ENCODE measurements at places on chromosomes 4 and X.

DNA sequence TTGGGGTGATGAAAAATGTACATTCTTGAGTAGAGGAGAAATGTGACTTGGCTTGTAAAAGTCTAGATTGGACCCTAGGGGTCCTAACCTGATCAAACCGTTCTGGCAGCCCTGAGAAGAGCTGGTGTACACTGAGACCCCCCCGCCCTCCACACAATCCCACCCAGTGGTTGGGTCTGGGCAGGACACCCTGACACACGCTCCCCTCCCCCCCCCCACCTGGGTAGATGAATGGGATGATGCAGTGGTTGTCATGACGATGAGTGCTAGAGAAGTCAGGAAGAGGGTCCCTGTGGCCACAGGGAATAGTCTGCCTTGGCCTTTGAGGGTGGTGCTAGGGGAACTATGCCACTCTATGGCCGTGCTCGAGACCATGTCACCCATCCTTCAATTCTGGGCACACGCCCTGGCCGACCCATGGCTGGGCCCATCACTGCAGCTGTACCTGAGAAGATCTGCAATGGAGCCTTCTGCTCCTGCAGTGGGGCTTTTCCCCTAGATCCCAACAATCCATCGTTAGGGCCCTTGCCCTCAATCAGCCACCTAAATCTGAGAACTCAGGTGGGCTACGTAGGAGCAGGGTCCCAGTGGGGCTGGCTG lies 4.4 kb downstream of the CDK16 start:
- H3K4me3 ChIP-seq = no peak overlapping the region
- H3K27ac ChIP-seq = no peak overlapping the region
- DNase-seq = no peak

DNA sequence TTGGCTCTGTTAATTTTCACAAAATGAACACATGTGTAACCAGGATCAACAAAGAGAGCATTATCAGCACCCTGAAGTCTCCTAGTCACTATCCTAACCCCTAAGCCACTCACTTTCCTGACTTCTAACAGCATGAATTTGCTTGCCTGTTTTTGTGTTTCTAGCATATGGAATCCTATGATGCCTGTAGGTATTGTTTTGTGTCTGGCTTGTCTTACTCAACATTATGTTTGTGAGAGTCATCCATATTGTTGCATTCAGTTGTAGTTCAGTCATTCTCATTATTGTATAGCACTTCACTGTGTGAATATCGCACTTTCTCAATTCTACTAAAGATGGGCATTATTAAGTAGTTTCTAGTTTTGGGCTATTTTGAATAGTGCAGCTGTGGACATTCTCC lies 15.6 kb downstream of the EDNRA start:
- DNase-seq = no peak
- no peaks in the 10 kb centered on the region for H3K27me3 ChIP-seq
- H3K27ac ChIP-seq = no peak overlapping the region
- H3K36me3 ChIP-seq = no peaks in the 10 kb centered on the region
- H3K4me3 ChIP-seq = no peak overlapping the region
- H3K4me1 ChIP-seq = no peaks in the 10 kb centered on the region

DNA sequence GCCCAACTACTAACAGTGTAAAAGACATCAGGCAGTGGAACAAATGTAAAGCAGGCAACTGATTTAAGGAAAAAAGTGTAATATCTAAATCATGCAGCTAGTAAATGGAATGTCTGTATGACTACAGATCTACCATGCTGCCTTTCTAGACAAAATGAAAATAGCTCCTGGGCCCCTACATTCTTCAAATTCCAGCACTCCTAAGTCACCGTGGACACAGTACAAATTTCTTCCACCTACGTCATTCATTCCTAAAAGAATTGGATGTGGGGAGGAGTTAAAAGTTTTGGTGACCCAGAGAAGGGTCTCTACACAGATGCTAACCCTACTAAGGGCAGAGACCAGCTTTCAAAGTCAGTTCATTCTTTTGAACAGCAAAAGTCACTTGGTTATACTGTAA lies 137.2 kb upstream of the ARHGEF9 start:
- H3K4me1 ChIP-seq = no peaks in the 10 kb centered on the region
- H3K27ac ChIP-seq = no peak overlapping the region
- DNase-seq = no peak
- no peaks in the 10 kb centered on the region for H3K36me3 ChIP-seq
- no peak overlapping the region for H3K4me3 ChIP-seq

- H3K4me1 ChIP-seq = no peaks in the 10 kb centered on the region
- no peak for DNase-seq
- no peak overlapping the region for H3K27ac ChIP-seq
- H3K4me3 ChIP-seq = no peak overlapping the region
Observed at GRCh38 chr4:106762666-106763443, 273.3 kb downstream of the DKK2 start.

DNA sequence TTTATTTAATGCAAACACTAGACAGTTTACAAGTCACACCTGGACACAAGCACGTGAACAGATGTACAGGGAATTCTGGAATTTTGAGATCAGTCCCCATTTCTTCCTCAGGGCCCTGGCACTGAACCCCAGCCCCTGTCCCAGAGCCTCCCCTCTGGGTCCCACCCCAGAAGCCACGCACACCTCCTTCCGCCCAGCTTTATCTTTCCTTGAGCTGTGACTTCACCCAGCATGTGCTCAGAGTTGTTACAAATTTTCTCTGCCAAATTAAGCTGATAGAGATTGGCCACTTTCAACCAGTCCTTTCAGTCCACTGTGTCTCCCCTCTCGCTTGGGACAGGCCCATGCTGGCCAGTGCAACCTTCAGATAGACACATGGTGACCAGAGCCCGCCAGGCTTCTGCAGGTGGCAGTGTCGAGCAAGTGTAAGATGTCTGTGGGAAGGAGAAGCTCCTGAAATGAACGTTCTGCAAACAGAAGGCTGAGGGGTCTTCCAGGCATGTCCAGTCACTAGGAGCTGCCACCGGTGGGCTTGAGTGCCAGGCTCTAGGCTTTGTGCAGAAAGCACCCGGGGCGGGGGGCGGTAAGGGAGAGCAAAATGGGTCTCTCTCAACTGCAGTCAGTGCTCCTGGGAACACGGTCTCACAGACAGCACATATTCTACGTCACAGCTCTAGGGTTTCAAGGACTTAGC lies 73.3 kb downstream of the MTMR1 start:
- H3K4me3 ChIP-seq = no peak overlapping the region
- no peak overlapping the region for H3K27ac ChIP-seq
- DNase-seq = no peak

DNA sequence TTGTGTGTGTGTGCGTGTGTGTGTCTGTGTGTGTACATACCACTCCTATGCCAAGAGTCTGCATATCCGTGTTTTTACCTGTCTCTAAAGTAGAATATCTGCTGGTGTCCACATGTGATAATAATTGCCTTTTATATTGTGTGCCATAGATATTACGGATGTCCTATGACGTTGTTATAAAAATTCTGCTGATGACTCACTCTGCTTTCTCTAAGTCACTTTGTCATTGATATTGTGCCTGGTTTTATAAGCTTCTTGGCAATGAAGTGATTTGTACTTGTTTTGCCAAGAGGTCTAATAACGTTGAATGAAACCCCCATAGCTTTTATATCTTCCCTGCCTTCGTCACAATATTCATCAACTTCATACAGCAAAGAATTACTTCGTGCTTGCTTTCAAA lies 102.6 kb upstream of the C1GALT1C1 start:
- H3K27ac ChIP-seq = no peak overlapping the region
- no peaks in the 10 kb centered on the region for H3K36me3 ChIP-seq

GRCh38 chrX:17415242-17415810 lies 40.3 kb downstream of the NHS start:
- H3K27ac ChIP-seq = no peak overlapping the region
- no peak for DNase-seq
- no peaks in the 10 kb centered on the region for H3K27me3 ChIP-seq
- no peak overlapping the region for H3K4me3 ChIP-seq
- no peaks in the 10 kb centered on the region for H3K36me3 ChIP-seq

GRCh38 chrX:23661671-23662070 lies 5.6 kb upstream of the PRDX4 start:
- H3K27ac ChIP-seq = peak overlapping the region; percentile 43
- H3K4me1 ChIP-seq = peaks cover 16% of the 10 kb centered on the region
- no peaks in the 10 kb centered on the region for H3K27me3 ChIP-seq
- no peak for DNase-seq
- H3K4me3 ChIP-seq = no peak overlapping the region

DNA sequence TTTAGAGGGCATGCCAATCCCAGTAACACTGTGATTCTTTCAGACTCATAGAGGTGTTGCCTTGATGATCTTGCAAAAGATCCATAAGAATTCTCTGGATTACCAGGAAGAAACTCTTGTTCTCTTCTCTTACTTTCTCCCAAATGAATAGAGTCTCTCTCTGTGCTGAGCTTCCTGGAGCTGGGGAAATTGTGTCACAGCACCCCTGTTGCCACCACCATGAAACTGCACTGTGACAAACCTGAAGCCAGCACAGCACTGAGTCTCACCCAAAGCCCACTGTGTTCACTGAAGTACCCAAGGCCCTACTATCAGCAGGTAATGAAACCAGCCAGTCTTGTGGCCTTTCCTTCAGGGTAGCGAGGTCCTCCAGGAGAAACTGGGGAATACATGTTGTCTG lies 332.7 kb upstream of the FGF16 start:
- H3K36me3 ChIP-seq = no peaks in the 10 kb centered on the region
- no peaks in the 10 kb centered on the region for H3K4me1 ChIP-seq
- H3K27ac ChIP-seq = no peak overlapping the region
- H3K27me3 ChIP-seq = no peaks in the 10 kb centered on the region
- DNase-seq = no peak
- H3K4me3 ChIP-seq = no peak overlapping the region

- H3K27me3 ChIP-seq = no peaks in the 10 kb centered on the region
- no peaks in the 10 kb centered on the region for H3K4me1 ChIP-seq
- DNase-seq = no peak
- no peak overlapping the region for H3K4me3 ChIP-seq
- no peak overlapping the region for H3K27ac ChIP-seq
Observed at GRCh38 chr4:175215657-175216056, 297.5 kb downstream of the ADAM29 start.

DNA sequence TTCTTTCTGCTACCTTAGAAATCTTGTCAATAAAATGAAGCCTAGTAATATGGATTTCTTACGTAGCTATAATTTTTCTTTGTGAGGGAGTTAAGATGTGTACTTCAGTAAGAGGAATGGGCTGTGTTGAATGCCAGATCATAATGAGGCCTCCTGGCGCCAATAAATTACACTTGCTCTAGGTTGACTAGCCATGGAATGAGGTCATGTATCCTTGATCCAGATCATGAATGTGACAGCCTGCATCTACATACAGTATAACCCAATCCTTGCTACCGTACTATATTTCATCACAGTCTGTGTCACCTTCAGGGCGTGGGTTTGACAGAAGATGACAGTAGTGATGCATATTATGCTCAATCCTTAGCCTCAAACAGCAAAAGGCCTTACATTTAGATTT lies 36.2 kb downstream of the NHS start:
- H3K36me3 ChIP-seq = no peaks in the 10 kb centered on the region
- no peaks in the 10 kb centered on the region for H3K4me1 ChIP-seq
- no peak for DNase-seq

- peaks cover 19% of the 10 kb centered on the region for H3K4me1 ChIP-seq
- peaks cover 24% of the 10 kb centered on the region for H3K27me3 ChIP-seq
- no peaks in the 10 kb centered on the region for H3K36me3 ChIP-seq
- H3K27ac ChIP-seq = peak overlapping the region; percentile 83
- H3K4me3 ChIP-seq = peak overlapping the region; percentile 79
Observed at GRCh38 chr4:101348367-101348827, 1.1 kb upstream of the PPP3CA start.

DNA sequence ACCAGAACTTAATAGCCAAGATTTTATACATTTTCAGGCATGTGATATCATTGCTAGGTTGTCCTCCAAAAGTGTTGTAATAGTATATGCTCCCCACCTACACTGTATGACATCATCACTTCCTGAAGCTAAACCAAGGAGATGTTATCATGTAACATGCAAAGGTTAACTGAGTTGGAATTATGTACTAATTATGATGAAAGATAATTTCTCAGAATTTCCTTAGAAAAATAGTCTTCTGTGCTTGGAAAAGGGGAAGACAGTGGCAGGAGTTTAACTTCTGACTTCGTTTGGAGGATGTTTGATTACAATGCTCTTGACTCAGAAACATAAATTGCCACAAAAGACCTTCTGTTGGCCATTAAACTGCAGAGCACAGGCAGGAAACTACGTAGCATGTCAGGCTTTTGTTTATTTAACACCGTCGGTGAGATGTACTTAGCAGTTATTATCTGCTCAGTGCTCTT lies 83.6 kb upstream of the GUCY1A1 start:
- H3K27ac ChIP-seq = no peak overlapping the region
- DNase-seq = peak; percentile 32
- H3K4me3 ChIP-seq = peak overlapping the region; percentile 26
- H3K27me3 ChIP-seq = no peaks in the 10 kb centered on the region
- no peaks in the 10 kb centered on the region for H3K36me3 ChIP-seq

DNA sequence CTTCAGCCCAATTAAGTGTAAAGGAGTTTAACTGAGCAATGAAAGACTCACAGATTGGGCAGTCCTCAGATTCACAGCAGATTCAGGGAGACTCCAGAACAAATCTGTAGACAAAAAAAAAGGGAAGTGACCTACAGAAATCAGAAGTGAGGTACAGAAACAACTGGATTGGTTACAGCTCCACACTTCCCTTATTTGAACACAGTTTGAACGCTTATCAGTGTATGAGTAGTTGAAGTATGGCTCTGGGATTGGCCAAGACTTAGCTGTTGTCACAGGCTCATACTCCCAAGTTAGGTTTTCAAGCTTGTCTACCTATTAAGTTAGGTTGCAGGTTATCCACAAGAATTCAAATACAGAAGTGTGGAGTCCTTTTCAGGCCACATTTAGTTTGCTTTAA lies 112.4 kb upstream of the ELOVL6 start:
- no peak overlapping the region for H3K27ac ChIP-seq
- no peak overlapping the region for H3K4me3 ChIP-seq
- H3K27me3 ChIP-seq = no peaks in the 10 kb centered on the region
- no peaks in the 10 kb centered on the region for H3K36me3 ChIP-seq
- H3K4me1 ChIP-seq = no peaks in the 10 kb centered on the region

GRCh38 chr4:175035905-175036304 lies 117.7 kb downstream of the ADAM29 start:
- no peak overlapping the region for H3K27ac ChIP-seq
- H3K4me3 ChIP-seq = no peak overlapping the region
- no peaks in the 10 kb centered on the region for H3K27me3 ChIP-seq

- no peaks in the 10 kb centered on the region for H3K4me1 ChIP-seq
- no peak overlapping the region for H3K27ac ChIP-seq
- no peaks in the 10 kb centered on the region for H3K27me3 ChIP-seq
- DNase-seq = no peak
- H3K4me3 ChIP-seq = no peak overlapping the region
Observed at GRCh38 chrX:26574234-26574633, 358.3 kb downstream of the MAGEB5 start.

DNA sequence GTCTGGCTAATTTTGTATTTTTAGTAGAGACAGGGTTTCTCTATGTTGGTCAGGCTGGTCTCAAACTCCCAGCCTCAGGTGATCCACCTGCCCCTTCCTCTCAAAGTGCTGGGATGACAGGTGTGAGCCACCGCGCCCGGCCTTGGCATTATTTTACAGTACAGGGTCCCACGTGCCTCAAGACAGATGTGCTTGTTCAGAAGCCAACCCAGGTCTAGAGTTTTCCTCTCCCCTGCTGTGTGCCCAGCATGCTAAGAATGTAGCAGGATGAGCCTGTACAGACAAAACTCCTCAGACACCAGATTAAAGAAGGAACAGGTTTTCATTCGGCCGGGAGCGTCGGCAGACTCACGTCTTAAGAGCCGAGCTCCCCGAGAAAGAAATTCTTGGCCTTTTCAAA lies 42.2 kb downstream of the CRLF2 start:
- H3K36me3 ChIP-seq = no peaks in the 10 kb centered on the region
- H3K4me1 ChIP-seq = no peaks in the 10 kb centered on the region
- DNase-seq = no peak
- H3K27ac ChIP-seq = no peak overlapping the region
- H3K27me3 ChIP-seq = no peaks in the 10 kb centered on the region

Measured in CD4-positive, CD25-positive, alpha-beta regulatory T cell (primary cell).